ENCODE measurements at places on chromosomes 1 and 21. TPM values are rescaled to one million over a fixed set of nuclear protein-coding genes. Genes with fewer than 3 reads are reported as not detected.
A peak's percentile ranks its signal among the peaks of the same experiment; 100 is the strongest.

- peak; percentile 27 for DNase-seq
These were observed 30.0 kb upstream of the S100A7 start for GRCh38 chr1:153490272-153491051.

KIF21B gene
- 1.4 TPM for total RNA-seq

GRCh38 chr1:210662291-210663050 lies 333.8 kb downstream of the HHAT start:
- no peak for DNase-seq

RNPC3 gene
- total RNA-seq, result 14.1 TPM

- DNase-seq, result no peak
These were observed 245.6 kb downstream of the RRAGC start for GRCh38 chr1:38613996-38614395.

DNA sequence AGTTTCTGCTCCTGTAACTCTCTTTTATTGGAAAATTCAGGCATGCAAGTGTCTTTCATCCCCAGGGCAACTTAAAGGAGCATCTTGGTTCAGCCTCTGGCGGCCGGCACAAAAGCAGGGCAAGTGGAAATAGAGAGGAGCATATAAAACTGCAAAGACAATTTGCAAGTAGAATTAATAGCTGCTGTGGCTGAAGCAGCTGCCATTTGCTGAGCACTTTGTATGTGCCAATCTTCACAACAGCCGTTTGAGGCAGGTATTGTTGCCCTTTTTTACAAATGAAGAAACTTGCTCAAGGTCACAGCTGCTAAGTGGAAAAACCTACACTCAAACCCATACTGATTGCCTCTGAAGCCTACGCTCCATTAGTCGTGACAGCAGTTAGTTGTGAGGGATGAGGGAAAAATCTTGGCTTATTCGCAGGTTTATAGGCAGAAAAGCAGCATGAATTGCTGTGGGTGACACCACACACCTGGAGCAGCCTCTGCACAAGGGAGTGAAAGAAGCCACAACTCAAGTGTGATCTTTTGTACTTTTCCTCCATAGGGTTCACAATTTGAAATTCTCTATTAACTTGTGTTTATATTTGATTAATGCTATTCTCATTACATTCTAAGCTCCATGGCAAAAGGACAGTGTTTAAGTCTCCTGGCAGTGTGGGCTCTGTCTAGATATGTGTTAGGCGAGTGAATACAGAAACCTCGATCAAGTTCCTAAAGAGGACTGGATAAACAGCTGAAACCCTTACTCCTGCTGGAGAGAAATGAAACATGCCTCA lies 99.0 kb upstream of the BEND5 start:
- no peak for DNase-seq

DNA sequence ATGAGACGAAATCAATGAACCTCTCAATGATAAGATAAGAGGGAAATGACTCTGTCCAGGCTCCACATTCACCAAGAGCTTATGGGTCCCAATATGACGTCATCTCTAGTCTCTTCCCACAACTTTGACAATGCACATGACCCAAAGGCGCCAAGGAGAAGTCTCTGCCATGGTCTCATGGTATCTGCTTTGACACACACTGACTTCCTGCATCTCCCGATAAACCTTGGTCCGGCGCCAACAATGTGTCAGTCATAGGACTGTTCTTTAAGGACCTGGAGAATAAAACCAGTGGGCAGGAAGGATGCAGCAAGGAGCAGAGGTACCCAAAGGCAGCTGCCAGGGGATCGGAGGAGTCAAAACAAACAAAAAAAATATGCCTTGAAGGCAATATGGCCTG lies 46.9 kb upstream of the TMEM51 start:
- no peak for DNase-seq

GRCh38 chr1:85453640-85454194 lies 11.2 kb downstream of the DDAH1 start:
- no peak for DNase-seq

PGBD5 gene
- total RNA-seq, result 54.5 TPM

SPEN gene
- 45.6 TPM for total RNA-seq

LCE1F gene
- not detected for total RNA-seq

DNA sequence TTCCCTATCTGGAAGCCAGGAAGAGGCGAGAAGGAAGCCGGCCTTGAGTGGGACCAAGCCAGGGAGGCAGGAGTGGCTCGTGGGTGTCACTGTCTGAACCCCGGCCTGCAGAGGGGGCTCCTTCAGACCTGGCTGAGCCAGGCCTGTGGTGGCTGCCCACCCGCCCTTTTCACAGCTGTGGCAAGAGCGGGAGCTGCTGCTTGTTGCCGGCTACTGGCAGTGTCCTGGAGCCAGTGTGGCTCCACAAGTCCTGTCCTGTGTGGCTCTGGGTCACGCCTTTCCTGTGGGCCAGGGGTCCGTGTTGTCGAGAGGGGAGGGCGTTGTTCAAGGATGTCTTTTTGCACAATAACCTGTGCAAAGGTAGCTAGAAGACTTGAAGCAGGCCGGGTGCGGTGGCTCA lies 1.3 kb downstream of the PFKL start:
- no peak for DNase-seq

DNA sequence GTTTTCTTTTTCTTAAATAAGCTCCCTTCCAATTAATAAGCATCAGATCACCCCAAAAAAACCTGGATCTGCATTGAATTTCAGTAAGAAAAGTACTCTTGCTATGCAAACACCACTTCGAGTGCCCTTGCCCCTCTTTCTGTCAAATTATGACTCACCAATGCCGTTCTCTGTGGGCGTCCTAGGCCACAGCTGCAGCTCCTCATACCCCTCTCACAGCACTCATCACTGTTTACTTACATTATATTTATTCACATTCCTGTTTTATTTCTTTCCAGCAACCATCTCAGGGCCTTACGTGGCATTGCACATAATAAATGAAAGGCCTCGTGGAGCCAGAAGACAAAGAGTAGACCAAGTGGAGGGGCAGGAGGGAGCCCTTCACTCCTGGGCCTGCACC lies 99.1 kb upstream of the CTTNBP2NL start:
- no peak for DNase-seq

UBXN10 gene
- total RNA-seq, result 2.8 TPM

DNA sequence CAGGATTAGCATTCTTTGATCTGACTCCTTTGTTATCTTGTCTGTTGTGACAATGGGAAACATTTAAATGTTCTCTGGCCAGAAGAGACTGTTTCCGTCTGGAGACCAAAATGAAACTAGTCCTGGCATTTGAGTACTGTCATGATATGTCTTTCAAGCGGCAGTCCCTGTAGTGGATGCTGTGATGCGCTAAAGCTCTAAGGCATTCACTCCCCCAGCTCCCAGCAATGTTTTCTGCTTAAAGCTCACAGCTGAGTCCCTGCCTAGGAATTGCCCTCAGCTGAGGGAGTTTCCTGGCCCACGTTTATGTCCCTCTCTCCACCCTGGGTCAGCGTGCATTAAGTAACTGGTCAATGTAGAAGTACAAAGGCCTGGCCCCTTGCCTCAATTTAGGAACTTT lies 109.4 kb downstream of the UCHL5 start:
- no peak for DNase-seq

GRCh38 chr1:98367426-98367825 lies 294.1 kb upstream of the SNX7 start:
- DNase-seq, result no peak

DNA sequence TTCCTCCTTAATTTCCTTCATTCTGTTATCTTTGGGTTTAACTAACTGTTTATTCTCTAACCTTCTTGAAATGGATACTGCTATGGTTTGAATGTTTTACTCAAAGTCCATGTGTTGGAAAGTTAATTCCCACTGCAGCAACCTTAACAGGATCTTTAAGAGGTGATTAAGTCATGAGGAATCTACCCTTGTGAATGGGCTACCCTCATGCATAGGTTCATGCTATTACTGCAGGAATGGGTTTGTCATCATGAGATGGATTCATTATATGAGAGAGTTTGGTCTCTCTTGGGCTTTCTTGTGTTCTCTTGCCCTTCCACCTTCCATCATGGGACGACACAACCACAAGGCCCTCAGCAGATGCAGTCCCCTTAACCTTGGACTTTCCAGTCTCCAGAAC lies 516.9 kb downstream of the ADGRL2 start:
- peak; percentile 64 for DNase-seq

GRCh38 chr1:145999321-146000024 lies 3.1 kb upstream of the TXNIP start:
- no peak for DNase-seq

SLC35A3 gene
- 40.6 TPM for total RNA-seq

- DNase-seq, result peak; percentile 42
These were observed 462.8 kb upstream of the NFIA start for GRCh38 chr1:60619581-60619980.

DNA sequence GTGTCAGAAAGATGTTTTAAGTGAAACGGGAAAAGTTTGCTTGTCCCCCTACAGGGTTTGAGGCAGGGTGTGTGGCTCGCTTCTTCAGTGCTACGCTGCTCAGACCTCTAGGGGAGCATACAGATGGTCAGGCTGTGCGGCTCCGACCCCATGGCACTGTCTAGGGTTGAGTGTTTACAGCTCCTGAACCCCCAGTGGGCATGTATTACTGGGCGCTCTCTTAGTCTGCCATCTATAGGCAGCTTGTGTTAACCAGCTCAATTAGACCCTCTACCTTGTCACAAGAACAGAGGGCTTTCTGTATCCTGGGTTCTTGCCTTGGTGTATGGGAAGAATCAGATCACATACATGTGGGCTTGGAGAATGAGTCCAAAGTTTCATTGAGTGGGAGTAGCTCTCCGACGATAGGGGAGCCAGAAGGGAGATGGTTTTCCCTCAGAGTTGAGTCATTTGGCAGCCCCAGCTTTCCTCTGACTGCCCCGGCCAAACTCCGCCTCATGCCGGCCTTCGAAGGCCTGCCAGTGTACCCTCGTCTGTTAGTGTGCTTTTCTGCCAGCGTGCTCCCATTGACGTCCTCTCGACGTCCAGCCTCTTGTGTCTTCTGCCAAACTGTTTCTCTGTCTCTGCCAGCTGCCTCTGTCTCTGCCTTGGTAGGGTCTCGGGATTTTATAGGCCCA lies 38.6 kb upstream of the ADGRL4 start:
- DNase-seq, result no peak

TNFRSF1B gene
- total RNA-seq, result 1.6 TPM

TMEM82 gene
- not detected for total RNA-seq

DNA sequence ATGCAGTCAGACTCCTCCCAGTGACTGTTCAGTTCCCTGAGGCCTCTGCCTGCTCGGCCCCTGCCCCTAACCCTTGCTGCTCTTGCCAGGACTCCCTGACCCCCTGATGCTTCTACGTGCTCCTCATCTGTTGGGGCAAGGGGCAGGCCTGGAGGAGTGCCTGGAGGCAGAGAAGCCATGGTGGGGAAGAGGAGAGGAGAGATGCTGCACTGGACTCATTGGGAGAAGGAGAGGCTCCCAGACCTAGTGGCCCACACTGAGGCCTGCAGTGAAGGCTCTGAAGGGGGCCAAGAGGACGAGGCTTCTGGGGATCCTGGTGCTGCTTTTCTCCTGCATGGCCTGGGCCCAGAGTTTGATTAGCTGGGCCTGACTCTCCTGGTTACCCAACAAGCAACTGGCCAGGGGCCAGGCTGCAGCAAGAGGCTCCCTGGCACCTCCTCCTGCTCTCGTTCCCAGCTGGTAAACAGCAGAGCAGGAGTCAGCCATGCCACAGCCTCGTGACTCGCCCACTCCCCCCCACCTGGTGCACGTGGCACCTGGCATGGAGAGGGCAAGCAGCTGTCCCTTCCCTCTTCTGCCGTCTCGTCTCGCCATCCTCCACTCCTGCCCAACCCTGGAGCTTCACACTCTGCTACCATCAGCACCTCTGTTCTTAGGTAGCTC lies 847 bp upstream of the RORC start:
- peak; percentile 86 for DNase-seq

DNA sequence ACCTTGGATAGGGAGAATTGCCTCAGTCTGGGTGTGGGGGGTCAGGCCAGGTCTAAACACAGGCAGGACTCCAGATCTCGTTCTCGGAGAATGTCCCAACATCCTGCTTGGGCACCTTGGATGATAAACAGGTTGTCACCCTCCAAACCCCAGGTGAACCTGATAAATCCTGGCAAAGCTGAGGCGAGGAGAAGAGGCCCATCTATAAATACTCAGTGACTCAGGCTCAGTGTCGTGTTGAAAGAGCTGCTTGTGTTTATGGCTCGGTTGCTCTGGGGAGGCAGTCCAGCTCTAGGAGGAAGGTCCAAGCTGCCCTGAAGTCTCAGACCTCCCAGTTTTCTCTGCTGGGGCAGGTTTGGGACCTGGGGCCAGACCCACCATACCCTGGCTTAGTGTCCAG lies 15.8 kb upstream of the TRIM63 start:
- DNase-seq, result peak; percentile 57

DNA sequence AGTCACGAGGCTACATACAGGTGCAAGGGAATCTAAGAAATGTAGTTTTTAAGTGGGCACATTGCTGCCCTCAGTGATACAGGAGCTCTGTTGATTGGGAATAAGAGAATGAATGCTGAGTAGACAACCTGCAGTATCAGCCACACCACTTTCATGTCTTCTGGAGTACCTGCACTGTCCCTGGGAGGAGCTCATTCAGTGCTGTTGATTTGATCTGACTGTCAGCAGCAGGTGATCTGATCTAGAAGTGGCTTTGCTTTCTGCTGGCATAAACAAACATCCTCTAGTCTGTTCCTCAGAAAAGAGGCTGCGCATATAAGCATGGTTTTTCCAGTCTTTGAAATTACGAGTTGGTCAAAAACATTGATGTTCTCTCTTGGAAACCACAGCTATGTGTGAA lies 35.5 kb upstream of the LRRC52 start:
- DNase-seq, result no peak

DNA sequence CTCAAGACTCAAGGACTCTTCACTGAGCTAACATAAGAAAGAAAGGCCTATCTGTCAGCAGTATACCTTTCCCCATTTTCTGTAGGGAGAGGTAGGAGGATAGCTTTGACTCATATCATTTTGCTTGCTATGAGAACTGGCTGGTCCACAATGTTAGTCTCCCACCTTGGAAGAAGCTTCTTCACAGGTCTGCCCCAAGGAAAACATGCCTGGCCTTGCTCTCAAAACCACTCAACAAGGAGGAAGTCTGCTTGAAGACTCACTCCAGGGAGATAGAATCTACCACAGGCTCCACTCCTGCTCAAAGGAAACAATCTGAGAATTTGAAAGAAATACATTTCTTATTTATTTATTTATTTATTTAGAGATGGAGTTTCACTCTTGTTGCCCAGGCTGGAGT lies 29.5 kb upstream of the LAMC1 start:
- no peak for DNase-seq

GRCh38 chr1:173478094-173478674 lies 1.0 kb downstream of the PRDX6 start:
- peak; percentile 69 for DNase-seq

HMGN1 gene
- 258 TPM for total RNA-seq

SLFNL1 gene
- total RNA-seq, result 0.65 TPM

DNA sequence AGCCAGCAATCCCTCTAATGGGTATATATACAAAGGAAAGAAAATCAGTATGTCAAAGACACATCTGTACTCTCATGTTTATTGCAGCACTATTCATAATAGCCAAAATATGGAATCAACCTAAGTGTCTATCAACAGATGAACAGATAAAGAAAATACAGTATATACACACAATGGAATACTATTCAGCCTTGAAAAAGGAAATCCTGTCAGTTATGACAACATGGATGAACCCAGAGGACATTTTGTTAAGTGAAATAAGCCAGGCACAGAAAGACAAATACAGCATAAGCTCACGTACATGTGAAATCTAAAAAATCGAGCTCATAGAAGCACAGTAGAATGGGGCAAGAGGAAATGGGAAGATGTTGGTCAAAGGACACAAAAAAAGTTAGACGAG lies 69.1 kb downstream of the WARS2 start:
- no peak for DNase-seq
